ENCODE measurements at places on chromosomes 13 and 19.

DNA sequence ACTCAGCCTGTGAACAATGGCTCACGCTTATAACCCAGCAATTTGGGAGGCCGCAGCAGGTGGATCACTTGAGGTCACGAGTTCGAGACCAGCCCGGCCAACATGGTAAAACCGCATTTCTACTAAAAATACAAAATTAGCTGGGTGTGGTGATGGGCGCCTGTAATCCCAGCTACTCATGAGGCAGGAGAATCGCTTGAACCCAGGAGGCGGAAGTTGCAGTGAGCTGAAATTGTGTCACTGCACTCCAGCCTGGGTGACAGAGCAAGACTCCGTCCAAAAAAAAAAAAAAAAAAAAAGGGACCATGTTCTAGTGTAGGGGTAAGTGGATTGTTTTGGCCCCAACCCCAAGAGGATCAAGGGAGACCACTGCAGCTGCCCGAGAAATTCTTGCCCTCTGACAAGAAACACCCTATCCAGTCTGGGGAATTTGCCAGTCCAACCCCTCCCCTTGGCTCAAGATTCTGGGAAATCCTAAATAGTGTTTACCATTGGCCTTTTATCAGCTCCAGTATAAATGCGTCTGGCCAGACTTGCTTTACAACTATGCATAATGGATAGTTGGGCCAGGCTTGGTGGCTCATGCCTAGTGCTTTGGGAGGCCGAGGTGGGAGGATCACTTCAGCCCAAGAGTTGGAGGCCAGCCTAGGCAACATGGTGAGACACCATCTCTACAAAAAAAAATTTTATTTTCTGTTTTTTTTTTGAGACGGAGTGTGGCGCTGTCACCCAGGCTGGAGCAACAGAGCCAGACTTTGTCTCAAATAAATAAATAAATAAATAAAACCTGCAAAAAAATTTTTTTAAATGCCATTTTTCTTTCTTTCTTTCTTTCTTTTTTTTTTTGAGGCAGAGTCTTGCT lies 5.1 kb upstream of the DHDH start:
- DNase-seq: no peak

DNA sequence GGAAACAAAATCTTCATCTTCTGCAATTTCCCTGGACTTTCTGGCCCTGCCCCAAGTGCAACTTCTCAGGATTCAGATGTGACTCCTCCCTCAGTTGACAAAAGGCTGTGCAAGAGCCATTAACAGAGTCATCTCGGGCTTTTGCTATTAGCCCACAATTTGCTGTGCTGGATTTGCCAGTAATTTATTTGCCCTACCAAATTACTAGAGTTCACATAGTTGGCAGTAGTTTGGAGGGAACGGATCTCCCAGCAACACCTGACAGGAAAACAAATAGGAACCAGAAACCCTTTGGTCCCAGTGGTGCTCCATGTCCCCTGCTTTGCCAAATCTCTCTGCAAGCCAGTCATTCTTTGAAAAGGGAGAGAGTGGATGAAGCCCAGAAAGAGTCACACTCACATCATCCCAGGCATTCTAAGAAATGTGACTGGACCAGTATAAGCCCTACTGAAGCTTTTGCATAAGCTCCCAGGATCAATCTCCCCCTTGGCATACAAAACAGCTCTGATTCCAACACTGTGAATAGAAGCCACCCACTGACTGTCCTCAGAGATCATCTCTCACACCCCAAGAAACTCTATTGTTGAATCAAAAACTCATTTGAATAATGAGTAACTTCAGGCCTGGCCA lies 350.1 kb upstream of the NBEA start:
- DNase-seq: no peak

DNA sequence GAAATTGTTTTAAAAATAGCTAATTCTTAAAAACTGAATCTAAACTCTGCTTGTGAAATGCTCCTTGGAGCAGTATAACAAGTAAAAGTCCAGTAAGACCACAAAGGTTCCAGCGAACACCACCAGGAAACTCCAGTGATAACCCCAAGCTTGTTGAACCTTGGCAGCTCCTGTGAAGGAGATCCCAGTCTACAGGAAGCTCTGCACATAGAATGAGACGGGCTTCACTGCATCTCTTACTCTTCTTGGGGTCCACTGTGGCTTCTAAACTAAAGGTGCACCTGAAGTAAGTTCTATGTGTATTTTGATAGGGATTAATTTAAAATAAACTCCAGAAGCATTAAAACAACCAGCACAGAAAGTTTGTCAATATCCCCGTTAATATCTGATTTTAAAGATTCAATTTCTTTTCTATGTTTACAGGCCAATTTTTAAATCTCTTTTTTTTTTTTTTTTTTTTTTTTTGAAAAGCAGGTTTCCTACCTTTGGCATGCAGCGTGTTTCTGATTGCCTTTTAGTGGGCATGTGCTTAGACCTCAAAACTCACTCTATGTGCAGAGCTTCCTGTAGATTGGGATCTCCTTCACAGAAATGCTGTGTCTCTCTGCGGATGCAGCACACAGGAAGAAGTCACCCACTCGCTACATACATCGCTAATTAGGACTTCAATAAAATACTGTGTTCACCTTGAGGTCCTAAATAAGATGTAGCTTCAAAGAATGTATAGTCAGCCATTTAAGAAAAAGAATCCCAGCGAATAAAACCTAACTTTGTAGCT lies 508.5 kb downstream of the KLF12 start:
- no peak for DNase-seq

- DNase-seq: no peak
These were observed 58.7 kb downstream of the DPY19L3 start for GRCh38 chr19:32464279-32464678.

- no peak for DNase-seq
These were observed 44.1 kb upstream of the RFXAP start for GRCh38 chr13:36774931-36775330.

- no peak for DNase-seq
These were observed 80.4 kb downstream of the DLEU7 start for GRCh38 chr13:50762969-50763567.

GRCh38 chr13:23777575-23777870 lies 111.7 kb downstream of the MIPEP start:
- DNase-seq: no peak

- no peak for DNase-seq
These were observed 13.2 kb downstream of the SPACA6 start for GRCh38 chr19:51706296-51706695.

- DNase-seq: no peak
These were observed 7.8 kb downstream of the LRCH1 start for GRCh38 chr13:46560778-46561177.

- DNase-seq: no peak
These were observed 464.9 kb upstream of the MIR17HG start for GRCh38 chr13:90882551-90882950.

DNA sequence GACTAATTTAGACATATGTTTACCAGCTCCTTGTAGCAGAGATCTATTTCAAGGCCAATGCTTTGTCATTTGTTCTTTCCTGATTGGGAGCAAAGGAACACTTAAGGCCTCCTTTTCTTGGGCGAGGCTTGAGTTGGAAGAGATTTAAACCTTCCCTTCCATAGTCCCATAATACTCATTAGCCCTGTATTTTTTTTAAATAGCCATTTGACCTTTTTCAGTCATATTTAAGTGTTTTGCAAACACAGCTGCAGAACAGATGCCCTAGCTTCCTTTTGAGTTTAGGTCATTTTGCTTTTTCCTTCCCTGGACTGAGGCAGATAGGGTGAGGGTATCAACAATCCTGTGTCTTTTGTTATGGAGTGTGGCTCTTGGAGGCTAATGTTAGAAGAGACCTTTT lies 198.3 kb downstream of the NBEA start:
- no peak for DNase-seq

DNA sequence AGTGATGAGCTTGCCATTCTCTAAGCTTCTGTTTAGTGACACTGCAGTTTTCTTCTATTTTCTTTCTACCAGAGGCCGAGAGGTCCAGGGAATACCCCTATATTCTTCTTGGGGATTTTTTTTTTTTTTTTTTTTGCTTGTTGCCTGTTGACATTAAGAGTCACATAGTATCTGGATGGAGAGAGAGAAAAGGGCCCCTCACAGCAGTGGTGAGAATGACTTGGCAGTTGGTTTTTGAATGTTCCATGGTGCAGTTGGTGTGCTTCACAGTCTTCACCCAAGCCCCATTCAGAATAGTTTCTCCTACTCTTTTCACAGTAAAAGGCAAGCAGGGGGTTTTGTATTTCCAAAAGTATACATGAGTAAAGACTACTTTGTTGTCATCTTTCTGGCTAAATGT lies 577.9 kb downstream of the LMO7 start:
- DNase-seq: no peak

DNA sequence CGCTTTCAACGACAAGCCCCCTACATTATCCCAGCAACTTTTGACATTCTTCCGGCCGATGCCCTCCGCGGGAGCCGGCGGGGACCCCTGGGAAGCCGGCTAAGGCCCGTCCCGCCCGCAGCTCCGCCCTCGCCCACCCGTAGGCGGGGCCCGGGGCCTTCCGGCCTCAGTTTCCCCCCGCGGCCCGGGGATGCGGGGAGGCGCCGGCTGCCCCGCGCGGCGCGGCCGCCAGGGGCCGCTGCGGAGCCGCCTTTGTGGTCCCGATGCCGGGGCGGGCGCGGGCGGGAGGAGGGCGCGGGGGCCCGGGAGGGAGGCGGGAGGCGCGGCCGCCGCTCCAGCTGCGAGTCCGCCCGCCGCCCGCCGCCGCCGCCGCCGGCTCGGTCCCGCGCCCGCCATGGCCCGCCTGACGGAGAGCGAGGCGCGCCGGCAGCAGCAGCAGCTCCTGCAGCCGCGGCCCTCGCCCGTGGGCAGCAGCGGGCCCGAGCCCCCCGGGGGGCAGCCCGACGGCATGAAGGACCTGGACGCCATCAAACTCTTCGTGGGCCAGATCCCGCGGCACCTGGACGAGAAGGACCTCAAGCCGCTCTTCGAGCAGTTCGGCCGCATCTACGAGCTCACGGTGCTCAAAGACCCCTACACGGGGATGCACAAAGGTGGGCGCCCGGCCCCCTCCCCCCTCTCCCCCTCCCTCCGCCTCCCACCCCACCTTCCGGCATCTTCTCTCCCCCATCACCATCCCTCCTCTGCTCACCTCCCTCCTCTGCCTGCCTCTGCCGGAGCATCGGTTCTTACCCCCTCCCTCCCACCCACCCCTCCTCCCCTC lies at the start of gene CELF5:
Gene CELF5 (plus strand): TSS at position 316 of the 823 bp plus-strand sequence. CDS start 79 bp downstream, at position 395.
- no peak for DNase-seq

GRCh38 chr13:89550938-89551337 lies 1796.5 kb upstream of the MIR17HG start:
- DNase-seq: no peak

DNA sequence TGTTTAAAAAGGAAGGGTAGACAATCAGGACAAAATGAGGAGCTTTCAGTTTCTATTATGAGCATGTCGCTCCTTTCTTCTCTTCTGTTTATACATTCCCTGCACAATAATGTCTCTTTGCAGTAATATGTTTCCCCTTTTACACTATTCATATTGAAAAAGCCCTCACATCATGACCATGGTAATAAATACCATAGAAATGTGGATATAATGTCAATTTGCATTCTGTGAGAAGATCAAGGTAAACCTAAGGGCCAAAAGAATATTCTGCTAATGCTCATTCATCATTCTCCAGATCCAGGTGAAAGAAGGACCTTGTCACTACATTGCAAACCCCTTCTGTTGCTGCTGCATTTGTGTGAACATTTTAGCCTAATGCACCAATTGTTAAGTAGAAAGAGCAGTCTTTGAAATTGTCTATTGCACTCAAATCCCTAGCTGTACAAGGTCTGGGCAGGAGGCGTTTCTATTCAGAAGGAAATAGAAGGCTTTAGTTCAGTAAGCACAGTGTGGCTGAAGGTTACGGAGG lies 117.6 kb upstream of the SOX21 start:
- no peak for DNase-seq

DNA sequence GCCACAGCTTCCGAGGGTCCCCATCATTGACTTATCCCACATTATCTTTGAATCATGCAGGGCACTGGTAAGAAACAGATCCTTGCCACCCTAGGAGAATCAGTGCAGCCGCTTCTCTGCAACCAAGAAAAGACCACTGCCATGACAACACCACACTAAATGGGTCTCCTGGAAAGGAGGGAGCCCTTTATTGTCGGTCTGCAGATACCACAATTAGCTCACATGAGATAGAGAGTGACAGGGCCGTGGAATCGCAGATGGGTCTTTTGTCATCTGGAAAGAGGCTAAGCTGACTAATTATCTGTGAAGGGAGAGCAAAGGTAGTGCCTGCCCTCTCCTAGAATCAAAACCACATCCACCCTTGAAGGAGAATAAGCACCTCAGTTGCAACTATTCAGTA lies 178.3 kb upstream of the MYO16 start:
- no peak for DNase-seq

- DNase-seq: no peak
These were observed 1.2 kb upstream of the ATP1A3 start for GRCh38 chr19:41994994-41995958.

DNA sequence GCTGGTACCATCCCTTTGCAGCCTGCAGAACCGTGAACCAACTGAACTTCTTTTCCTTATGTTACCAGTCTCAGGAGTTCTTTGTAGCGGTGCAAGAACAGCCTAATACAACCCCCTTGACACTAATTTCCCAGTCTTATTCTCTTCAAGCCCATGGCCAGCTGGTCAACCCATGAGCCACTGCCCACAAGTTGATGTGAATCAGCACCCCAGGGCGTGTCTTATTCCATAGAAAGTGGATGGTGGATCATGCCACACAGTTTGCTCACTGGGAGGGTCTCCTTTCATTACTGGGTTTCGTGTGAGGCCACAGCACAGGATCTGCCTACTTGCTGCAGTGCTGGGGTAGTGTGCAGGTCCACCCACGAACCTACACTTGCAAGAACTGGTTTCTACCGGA lies 27.0 kb downstream of the TEX29 start:
- no peak for DNase-seq

DNA sequence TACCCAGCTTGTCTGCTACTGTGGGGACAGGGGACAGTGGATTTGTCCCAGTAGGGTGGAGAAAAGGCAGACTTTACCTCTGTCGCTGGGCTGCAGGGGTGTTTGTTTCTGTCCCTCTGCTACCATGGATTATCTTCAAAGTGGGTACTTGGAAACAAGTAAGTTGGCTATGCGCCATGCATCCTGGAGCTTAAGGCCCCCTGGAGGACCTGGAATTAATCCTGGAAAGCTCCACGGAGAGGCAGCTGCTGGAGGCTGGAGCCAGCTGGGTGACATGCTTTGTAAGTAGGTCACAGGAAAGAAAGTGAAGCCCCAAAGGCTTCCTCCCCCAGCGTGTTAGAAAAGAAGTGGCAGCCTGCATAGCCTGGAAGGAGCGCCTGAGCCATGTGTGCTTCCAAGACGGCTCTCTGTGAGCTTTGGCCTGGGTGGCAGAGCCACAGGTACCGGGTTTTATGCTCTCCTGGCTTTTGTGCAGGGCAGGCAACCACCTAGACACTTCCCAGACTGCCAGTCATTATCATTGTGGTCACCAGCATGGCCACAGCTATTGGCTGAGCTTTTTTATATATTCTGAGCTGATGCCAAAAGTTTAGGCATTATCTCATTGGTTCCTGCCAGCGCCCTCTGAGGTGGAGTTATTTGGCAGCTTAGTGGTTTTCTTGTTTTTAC lies 9.5 kb downstream of the B3GLCT start:
- DNase-seq: peak; percentile 51

- no peak for DNase-seq
These were observed 21.0 kb downstream of the RFXAP start for GRCh38 chr13:36839981-36840380.

All from GM04503 (cell line).